Endothelial cell (in vitro differentiated cells): ENCODE measurements at places on chromosomes 7 and 10. TPM values are rescaled to one million over a fixed set of nuclear protein-coding genes. Genes with fewer than 3 reads are reported as not detected.

DNA sequence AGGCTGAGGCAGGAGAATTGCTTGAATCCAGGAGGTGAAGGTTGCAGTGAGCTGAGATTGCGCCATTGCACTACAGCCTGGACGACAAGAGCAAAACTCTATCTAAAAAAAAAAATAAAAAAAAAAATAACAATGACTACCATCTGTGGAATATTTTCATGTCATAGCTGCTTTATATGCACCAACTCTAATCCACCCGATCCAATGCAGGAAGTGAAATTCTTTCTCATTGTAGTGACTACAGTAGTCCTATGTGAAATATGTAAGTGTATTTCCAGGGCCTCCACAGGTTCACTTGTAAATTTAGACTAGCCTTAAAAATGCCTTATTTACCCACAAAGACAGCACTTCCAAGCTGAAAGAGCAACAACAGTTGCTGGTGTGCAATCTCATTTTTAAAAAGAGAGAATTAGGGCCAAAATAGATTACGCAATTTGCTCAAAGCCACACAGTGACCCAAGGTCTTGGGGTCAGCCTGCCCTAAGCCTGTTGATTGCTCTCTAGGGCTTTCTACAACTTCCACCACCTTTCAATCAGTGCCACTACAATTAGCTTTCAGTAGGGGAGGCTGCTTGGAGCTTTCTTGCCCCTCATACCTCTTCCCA, 25.8 kb upstream of the EGFR start:
- no peak for DNase-seq

DNA sequence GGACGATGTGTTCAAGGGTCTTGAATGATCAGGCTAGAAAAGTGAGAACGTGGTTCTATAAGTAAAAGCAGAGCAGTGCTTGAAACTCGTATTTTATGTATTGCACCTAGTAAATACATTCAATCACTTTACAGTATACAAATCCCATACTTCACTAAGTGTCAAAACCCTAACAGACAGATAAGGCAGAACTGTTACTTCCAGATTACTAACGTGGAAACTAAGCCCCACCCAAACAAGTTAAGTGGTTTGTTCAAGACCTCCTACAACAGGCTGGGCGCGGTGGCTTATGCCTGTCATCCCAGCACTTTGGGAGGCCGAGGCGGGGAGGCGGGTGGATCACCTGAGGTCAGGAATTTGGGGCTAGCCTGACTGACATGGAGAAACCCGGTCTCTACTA, 9.2 kb upstream of the MYO1G start:
- DNase-seq, result no peak

GRCh38 chr7:157572622-157573021, 235.8 kb downstream of the DNAJB6 start:
- no peak for DNase-seq

GRCh38 chr7:78172267-78172757, 373.7 kb downstream of the PHTF2 start:
- DNase-seq, result no peak

Gene CHAT
- 0.23 TPM for total RNA-seq
